ENCODE measurements at places on chromosomes 5 and 9.

DNA sequence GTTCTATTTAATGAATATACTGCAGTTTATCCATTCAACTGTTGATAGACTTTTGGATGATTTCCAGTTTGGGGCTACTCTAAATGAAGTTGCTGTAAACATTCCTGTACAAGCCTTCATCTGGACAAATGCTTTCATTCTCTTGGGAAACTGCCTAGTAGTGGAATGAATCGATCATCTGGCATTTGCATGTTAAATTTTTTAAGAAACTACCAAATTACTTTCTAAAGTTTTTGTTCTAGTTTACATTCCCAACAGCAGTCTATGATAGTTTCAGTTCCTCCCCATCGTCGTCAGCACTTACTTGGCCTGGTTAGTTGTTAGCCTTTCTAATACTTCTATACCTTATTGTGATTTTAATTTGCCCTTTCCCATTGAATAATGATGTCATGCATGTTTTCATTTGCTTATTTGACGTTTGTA is 306.3 kb downstream of the FER start:
- DNase-seq: no peak

DNA sequence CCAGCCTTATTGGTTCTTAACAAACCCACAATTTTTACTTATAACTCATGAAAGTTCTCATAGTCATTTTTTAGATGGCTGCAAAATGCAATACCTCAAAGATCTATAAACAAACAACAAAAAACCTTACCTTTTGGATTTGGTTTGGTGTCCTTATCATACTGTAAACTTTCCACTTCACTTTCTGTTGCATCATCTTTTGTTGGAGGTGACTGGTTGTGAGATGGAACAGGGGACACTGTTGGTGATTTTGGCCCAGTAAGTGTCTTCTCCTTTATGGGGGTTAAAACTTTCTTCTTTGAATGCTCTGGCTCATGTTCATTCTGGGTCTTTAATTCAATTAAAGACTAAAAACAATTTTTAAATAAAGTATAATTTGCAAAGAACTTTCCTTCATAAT is 33.4 kb downstream of the CEP120 start:
- no peak for DNase-seq

GRCh38 chr5:93596310-93596675 is 13.3 kb downstream of the NR2F1 start:
- DNase-seq: no peak

GRCh38 chr9:92440751-92441046 is 16.4 kb upstream of the OMD start:
- DNase-seq: no peak

DNA sequence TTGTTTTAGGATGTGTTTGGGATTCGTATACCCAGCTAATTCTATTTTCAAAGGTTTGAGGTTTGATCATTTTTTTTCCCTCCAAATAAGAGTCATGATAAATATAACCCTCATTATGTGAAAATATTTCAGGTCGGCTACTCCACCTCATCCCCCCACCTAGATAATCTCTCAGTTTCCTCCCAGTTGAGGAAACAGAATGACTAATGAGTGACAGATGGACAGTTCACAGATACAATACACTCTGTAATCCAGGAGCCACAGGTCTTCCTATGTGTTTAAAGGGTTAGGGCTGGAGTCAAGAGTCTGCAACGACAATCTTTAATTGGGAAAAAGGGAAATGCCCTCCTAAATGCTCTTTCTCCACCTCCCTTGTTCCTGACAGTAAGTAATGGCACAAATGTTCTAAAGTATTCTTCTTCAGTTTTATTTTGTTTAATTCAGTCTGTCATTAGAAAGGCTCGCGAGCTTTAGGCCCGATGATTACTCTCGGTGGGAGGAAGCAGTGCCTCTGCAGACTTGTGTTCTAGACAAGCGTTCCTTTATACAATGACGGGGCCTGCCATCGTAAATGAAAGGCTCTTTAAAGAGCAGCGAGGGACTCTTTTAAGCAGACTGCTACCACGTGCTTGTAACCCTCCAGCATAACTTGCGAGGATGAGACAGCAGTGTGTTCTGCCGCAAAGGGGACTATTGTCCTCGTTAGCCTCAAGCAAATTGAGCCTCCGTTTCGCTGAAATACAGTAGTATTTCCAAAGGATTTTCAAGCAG is 69.0 kb downstream of the MEF2C start:
- DNase-seq: no peak

DNA sequence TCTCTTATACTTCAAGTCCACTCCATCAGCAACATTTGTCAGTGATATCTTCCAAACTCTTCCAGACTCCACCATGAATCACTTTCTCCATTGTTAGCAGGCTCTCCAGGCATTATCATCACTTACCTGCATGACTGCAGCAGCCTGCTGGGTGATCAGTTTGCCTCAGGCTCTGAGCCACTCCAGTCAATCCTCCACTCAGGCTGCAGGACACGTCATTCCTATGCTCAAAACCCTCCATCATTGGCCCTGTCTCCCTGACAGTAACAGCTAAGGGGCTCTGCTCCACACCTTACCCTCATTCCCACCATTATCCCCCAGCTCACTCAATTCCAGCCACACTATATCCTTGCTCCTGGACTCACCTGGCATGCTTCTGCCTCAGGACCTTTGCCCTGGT is 10.7 kb downstream of the DIRAS2 start:
- DNase-seq: no peak

DNA sequence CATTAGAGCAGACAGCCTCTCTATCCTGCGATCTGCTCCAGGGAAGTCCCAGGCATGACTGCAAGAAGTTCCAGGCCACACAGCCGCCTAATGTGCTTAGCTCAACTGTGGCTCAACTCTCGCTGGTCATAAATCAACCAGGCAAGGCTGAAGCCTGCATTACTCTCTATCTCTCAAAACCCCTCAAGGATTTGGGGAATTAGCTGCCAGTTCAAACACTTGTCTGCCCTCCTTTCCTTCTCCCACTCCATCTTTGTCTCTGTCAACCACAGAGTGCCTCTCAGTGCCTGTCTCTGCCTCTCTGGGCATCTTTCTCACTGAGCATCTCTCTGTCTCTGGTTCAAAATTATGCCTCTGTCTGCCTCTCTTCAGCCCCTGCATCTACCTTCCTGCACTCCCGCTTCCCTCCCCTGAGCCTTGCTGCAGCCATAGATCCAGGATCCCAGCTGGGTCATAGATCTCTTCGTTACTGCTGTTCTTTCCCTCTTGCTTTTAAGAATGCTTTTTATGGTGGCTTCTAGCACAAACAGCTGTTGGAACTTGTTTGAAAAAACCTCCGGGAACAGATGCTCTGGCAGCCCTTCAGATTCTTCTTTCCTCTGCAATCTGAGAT is 27.9 kb upstream of the GALNT10 start:
- no peak for DNase-seq

GRCh38 chr5:166083183-166083959 is 2208.1 kb upstream of the WWC1 start:
- DNase-seq: no peak

- DNase-seq: no peak
Measured at GRCh38 chr9:129994882-129995281, 48.1 kb downstream of the FNBP1 start.

DNA sequence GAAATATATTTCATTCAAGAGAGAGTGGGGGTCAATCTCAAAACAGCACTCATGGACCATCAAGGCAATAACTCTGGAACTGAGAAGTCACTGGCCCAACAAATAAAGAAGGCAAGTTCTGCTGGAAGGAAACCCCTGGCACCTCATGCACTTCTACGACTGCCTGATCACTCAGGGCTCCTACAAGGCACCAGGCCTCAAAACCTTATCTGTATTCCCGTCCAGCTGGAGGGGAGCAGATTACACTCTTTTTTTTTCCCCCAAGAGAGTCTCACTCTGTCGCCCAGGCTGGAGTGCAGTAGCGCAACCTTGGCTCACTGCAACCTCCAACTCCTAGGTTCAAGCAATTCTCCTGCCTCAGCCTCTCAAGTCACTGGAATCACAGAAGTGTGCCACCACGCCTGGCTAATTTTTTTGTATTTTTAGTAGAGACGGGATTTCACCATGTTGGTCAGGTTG is 49.9 kb downstream of the P4HA2 start:
- DNase-seq: no peak

- DNase-seq: no peak
Measured at GRCh38 chr5:39623291-39623865, 198.6 kb upstream of the DAB2 start.

DNA sequence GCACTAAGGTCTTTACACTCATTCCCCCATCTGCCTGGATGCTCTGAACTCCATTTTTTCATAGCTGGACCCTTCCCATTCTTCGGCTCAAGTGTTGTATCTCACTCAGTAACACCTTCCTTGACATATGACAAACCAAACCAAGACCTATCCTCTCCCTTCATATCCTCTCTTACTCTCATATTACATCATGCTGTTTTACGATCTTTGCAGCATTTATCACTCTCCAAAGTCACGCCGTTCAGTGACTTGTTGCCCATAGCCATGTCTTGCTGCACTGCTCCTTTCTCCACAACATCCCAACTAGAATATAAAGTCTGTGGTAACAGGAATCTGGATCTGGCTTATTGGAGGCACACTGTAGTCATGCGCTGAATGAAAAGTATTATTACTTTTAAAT is 923.6 kb upstream of the DMAC1 start:
- DNase-seq: no peak

- DNase-seq: no peak
Measured at GRCh38 chr5:111135946-111136345, 43.8 kb downstream of the WDR36 start.

GRCh38 chr5:52754051-52754450 is 33.7 kb upstream of the ITGA1 start:
- no peak for DNase-seq

GRCh38 chr9:92534674-92535073 is 1.1 kb downstream of the ECM2 start:
- DNase-seq: no peak

- DNase-seq: no peak
Measured at GRCh38 chr9:35464141-35465025, 25.5 kb upstream of the RUSC2 start.

GRCh38 chr5:39219437-39219836 is at the start of gene FYB1:
Gene FYB1, minus strand, starts transcription at chr5:39219563. Its CDS starts 16,603 bp downstream, at chr5:39202960.
- DNase-seq: no peak

DNA sequence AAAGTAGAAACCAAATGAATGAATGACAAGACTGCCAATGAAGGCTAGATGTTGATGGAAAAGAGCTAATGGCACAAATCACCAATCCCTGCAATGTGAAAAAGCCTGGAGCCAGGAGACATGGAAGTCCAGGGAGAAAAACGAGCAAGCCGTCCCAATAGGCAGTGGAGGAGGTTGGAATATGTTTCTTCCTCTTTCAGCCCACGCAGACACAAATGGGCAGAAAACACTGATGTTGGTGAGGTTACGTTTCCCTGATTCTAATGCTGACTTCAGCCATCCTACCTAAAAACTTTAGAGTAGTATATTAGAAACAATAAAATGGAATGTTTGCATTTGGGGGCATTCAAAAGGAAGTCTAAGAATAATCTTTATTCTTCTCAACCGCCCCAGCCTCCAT is 23.9 kb upstream of the KIF2A start:
- DNase-seq: no peak

GRCh38 chr5:147369742-147370374 is 135.0 kb downstream of the STK32A start:
- no peak for DNase-seq

- DNase-seq: no peak
Measured at GRCh38 chr5:151808451-151809169, 36.9 kb downstream of the G3BP1 start.

DNA sequence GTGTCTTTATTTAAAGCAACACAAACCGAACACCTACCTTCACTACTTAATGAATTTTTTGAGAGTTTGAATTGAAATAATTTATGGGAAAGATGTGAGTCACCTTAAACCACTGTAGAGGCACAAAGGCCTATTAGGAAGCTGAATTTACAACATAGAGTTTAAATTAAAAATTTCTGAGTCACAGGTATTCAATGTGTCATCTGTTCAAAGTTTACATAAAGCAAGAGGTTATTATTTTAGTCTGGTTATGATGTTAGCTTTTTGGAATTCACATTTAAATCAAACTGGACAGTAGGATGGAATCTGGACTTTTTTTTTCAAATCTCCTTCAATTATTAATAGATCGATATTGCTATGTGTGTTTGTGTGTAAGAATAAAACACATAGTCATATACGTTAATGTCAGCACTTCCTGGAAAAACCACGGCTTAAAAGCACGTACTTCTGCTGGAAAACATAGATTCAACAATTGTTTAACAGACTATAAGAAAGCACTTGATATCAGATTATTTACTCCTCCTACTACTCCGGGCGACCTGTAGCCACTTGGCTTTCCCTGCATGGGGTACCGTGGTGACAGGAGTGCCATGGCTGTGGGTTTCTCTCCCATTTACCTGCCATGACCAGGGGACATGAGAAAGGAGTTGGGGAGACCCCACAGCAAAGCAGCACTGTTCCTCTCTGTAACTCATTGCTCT is 638.6 kb downstream of the SEMA5A start:
- DNase-seq: no peak

DNA sequence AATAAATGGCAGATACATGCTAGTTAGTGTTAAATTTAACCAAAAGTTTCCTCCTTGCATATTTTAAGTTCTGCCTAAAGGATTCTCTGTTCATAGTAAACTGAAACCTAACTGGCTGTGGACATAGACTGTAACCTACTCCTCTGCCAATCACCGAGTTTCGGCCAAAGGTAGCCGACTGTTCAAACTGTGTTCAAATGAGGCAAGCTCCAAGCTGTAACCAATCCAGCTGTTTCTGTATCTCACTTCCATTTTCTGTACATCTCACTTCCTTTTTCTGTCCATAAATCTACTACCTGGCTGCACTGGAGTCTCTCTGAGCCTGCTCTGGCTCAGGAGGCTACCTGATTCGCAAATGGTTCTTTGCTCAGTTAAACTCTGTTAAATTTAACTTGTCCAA is 44.1 kb downstream of the KCNV2 start:
- no peak for DNase-seq

- DNase-seq: no peak
Measured at GRCh38 chr5:150653145-150653761, 7.8 kb upstream of the MYOZ3 start.

GRCh38 chr5:151283120-151283825 is 20.3 kb downstream of the SLC36A3 start:
- DNase-seq: no peak

DNA sequence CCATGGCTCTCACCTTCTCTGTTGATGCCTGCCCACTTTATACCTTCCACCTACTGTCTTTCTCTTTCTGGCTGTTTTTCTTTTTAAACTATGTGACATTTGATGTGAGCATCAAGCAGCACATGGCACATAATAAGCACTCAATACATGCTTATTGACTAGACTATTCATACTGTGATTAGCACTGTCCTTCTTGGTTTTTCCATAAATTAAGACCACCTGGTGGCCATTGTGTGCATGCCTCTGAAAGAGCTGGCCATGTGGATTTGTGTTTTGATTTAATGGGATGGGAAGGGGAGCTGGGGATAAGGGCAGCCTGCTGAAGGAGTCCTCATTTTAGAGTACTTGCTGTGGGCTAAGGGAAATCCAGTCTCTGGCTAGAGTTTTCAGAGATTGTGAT is 79.4 kb downstream of the ARHGEF28 start:
- DNase-seq: no peak

Data from left renal cortex interstitium (tissue), 4 donors.